Endothelial cell of coronary artery (primary cell): ENCODE measurements at places on chromosomes 4 and X. TPM values are rescaled to one million over a fixed set of nuclear protein-coding genes. Genes with fewer than 3 reads are reported as not detected.

The CDKL5 gene
- 2.3 and 5.4 TPM in 2 replicates for total RNA-seq

The MAGEA11 gene
- total RNA-seq: not detected in 2 replicates

The BMPR1B gene
- total RNA-seq: under 0.01 and 0.36 TPM in 2 replicates

The DMRTC1 gene
- not detected in 2 replicates for total RNA-seq

The AFF2 gene
- 0.09 and 0.18 TPM in 2 replicates for total RNA-seq

The DUX4 gene
- not detected in 2 replicates for total RNA-seq

The STARD8 gene
- total RNA-seq: 6.1 and 7.8 TPM in 2 replicates

The GPRASP1 gene
- total RNA-seq: 0.99 and 2.2 TPM in 2 replicates

The KLF8 gene
- 0.09 and 0.66 TPM in 2 replicates for total RNA-seq

The HPSE gene
- 1.3 and 6.9 TPM in 2 replicates for total RNA-seq

The TEX13B gene
- not detected in 2 replicates for total RNA-seq

The USP17L5 gene
- total RNA-seq: not detected in 2 replicates

The UGT2B11 gene
- not detected in 2 replicates for total RNA-seq

The ABLIM2 gene
- total RNA-seq: 0.27 and 0.85 TPM in 2 replicates

The IL2RG gene
- not detected in 2 replicates for total RNA-seq

The TXK gene
- total RNA-seq: 0.18 and 0.75 TPM in 2 replicates

The CNKSR2 gene
- 0.38 TPM in 1 of 2 replicates, not detected in the other for total RNA-seq

The CXorf49 gene
- not detected in 2 replicates for total RNA-seq

The DDX53 gene
- total RNA-seq: not detected in 2 replicates

The TMEM144 gene
- 6.0 and 6.4 TPM in 2 replicates for total RNA-seq

The FABP2 gene
- total RNA-seq: not detected in 2 replicates

The ENPEP gene
- total RNA-seq: under 0.01 TPM in 1 of 2 replicates, not detected in the other

The CT45A5 gene
- total RNA-seq: not detected in 2 replicates

The SSX2 gene
- total RNA-seq: not detected in 2 replicates

The GPRIN3 gene
- 0.66 and 3.2 TPM in 2 replicates for total RNA-seq

The MECP2 gene
- 16.8 and 20.3 TPM in 2 replicates for total RNA-seq

The PDE6B gene
- 1.7 and 3.2 TPM in 2 replicates for total RNA-seq

The CYBB gene
- not detected in 2 replicates for total RNA-seq

The RHOH gene
- not detected in 2 replicates for total RNA-seq

The IL2 gene
- total RNA-seq: not detected in 2 replicates

The PF4V1 gene
- not detected in 2 replicates for total RNA-seq

The ELOVL6 gene
- 2.8 and 7.7 TPM in 2 replicates for total RNA-seq

The CT45A10 gene
- total RNA-seq: not detected in 2 replicates
